ENCODE measurements at places on chromosomes 6 and 20.

DNA sequence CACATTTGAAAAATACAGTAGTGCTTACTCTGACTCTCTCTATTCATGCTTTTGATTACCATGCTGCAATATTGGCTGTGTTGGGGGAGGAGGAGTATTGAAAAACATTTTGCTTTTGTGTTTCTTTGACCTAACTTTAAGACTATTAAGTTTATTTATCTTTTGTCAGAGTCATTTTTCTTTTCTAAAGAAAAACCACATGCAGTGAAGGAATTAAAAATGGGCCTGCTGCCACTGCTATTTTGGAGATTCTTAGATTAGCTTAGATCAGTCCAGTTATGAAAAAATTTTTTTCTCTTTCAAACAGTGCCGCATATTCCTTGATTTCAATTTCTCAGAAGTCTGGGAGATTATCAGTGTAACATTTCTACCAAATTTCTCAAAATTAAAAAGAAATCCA is 36.1 kb downstream of the BCKDHB start:
- DNase-seq, result no peak

GRCh38 chr6:98941319-98941718 is 6.4 kb downstream of the FBXL4 start:
- no peak for DNase-seq

DNA sequence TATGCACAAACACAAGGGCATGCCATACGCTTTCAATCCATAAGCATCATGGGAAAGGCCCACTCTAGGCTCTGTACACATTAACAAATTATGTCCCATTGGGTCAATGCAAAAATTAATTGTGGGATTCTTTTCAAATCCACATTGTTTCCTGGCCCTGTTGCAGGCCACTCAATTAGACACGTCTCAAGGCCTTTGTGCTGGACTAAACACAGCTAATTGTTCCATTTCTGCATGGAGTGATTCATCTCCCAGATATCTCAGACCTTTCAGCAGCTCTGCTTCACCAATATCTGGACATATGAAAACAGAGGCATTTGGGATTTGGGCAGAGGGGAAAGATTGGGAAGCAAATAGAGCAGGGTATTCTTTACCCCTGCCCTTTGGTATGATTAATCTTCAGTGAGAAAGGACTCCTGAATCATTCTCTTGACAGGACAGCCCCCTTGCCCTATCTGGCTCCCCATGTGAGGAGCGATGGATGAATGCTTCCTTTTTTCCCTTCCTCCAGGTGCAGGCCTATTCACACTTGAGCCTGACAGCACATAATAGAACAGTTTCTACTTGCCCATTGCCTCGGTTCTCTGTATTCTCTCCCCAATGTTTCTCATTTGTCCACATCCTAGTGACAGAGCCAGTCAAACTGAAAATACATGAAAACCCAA is 547.6 kb downstream of the HAO1 start:
- DNase-seq, result no peak

DNA sequence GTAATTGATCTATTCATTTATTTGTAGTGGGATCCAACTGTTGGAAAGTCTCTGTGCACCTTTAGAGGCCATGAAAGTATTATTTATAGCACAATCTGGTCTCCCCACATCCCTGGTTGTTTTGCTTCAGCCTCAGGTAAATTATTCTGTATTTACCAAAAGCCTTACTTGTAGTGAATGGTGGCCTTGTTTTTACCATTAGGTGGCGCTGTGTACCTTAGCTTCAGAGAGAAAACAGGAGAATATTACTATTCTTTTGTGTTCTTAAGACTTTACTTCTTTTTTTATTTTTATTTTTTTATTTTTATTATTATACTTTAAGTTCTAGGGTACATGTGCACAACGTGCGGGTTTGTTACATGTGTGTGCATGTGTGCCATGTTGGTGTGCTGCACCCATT is 23.7 kb downstream of the PEX7 start:
- peak; percentile 65 for DNase-seq

GRCh38 chr6:43223175-43223574 is 6.1 kb downstream of the DNPH1 start:
- no peak for DNase-seq

- no peak for DNase-seq
Observed at GRCh38 chr6:36290668-36291620, 21.1 kb downstream of the PNPLA1 start.

DNA sequence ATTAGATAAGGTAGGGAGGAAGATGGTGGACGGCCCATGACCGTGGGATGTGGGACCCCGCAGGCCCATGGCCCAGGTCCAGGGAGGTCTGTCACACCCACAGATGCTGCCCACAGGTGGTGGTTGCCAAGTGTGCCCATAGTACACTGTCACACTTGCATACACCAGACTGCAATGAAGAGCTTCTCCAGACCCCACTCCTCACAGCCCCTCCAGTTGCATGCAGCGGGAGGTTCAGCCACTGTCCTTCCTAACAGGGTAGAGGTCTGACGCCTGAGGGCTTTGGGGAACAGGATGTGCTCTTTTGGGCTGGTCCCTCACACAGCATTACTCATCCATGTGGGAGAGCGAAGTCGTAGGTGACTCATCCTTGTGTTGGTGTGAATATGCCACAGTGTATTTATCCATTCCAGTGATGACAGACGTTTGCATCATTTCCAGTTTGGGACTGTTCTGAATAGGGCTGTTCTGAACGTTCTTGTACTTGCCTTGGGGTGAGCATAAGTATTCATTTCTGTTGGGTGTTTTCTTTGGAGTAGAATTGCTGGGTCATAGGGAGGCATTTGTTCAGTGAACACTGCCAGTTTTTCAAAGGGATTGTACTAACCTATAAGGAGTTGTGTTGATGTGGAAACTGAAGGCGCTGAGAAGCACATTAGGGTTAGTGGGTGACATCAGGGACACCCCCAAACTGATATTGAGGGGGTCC is 10.1 kb upstream of the PYGB start:
- no peak for DNase-seq

DNA sequence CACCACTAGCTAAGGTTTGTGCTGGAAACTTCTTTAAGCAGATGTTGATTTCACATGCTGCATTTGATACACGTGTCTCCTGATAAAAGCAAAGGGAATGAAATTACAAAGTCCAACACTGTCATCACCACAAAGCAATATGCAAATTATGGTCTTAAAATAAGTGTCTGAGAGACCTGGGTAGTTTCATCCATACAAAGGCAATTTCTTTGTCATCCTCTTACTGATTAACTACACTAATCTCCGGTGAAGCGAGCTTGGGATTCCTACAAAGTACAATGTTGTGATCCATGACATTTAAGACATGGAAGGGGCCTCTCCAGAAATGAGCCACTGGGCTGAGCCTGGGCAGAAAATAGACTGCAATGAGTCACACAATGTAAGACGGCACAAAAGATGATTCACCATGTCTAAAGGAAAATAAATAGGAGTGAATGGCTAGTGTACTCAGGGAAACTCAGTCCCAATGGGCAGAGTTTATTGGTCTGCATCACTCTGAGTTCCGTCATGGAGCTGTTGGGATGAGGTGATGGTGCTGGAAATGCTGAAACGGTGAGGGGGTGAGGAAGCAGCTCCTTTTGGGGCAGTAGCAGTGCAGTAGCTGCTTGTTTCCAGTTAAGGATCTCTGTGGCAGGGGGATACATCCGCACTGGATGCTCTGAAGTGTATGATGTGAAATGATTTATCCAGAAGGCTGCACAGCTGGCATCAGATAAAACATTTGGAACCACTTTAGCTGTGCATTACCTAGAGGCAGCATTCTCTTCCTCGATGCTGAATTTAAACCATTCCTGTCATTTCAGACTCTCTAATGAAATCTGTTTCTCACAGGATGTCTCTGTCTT is 103.3 kb downstream of the IBTK start:
- no peak for DNase-seq

- DNase-seq, result no peak
Observed at GRCh38 chr6:80642452-80642851, 536.0 kb downstream of the BCKDHB start.

GRCh38 chr6:111759836-111760785 is 113.1 kb downstream of the FYN start:
- DNase-seq, result no peak

GRCh38 chr6:130434174-130434873 is 68.5 kb downstream of the TMEM200A start:
- no peak for DNase-seq

- no peak for DNase-seq
Observed at GRCh38 chr6:27128311-27129094, 119.0 kb upstream of the PRSS16 start.

DNA sequence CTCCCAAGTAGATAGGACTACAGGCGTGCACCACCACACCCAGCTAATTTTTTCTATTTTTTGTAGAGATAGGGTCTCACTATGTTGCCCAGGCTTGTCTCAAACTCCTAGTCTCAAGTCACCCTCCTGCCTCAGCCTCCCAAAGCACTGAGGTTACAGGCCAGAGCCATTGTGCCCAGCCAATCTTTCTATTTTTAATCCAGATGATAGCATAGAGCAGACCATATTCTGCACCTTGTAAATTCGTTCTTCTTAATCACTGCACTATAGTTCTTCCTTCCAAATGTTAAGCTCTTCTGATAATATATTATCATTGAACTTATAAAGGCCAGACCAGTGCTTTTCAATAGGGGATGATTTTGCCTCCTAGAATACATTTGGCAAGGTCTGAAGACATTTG is 24.0 kb upstream of the CNKSR3 start:
- DNase-seq, result no peak

DNA sequence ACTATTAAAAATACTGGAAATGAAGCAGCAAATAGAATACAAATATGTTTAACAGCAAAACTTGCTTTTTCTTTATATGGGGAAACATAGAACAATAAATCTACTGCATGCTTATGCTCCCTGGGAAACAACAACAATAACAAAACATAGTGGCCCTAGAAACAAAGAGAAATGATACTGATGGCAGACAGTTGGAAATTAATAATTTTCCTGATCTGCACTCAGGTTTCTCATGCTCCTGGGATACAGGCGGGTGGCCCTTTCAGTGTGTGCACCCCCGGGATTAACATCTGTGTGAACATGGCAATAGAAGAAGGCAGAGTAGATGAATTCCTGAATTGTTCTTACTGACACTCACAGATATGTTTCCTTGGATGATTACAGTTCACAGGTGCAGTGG is 209.2 kb upstream of the TBX18 start:
- DNase-seq, result no peak

- DNase-seq, result no peak
Observed at GRCh38 chr20:10423735-10424134, 10.3 kb downstream of the MKKS start.

- no peak for DNase-seq
Observed at GRCh38 chr20:13625304-13625979, 13.3 kb downstream of the TASP1 start.

GRCh38 chr20:13046409-13046808 is 37.6 kb downstream of the SPTLC3 start:
- DNase-seq, result no peak

- DNase-seq, result no peak
Observed at GRCh38 chr6:36559011-36559793, 11.9 kb upstream of the STK38 start.

DNA sequence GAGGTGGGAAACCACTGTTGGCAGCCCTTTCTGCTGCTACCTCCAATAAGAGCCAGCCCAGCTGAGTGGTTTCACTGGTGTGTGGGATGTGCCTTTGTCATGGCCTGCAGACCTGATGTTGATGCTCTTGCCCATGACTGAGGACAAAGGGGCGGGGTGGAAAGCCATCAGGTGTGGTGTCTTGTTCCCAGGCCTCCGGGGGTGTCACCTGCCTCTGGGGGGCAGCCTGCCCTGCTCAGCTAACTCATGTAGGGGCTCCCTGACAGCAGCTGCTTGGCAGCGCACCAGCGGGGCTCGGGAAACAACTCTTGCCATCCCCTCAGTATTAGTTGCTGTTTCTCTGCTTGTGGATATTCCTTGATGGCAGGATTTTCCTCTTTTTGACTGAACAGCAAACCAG is 91.3 kb downstream of the LYRM2 start:
- peak; percentile 32 for DNase-seq

DNA sequence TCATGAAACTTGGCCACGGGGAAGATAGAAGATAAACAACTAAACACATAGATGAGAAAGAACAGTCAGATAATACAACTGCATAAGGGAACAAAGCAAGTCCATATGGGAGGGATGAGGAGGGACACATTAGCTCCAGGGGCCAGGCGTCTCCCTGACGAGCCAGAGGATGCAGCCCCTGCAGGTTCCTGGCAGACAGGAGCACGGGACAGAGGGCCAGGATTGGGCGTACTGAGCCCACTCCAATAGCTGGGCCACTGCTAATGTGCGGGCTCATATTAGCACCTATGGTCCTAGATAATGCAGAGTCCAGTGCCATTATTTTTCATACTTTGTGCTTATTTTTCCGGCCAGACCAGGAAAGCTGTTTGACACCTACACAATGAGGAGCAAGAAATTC is 182.9 kb downstream of the ANKRD60 start:
- no peak for DNase-seq

GRCh38 chr6:138204303-138204702 is 14.0 kb downstream of the PBOV1 start:
- no peak for DNase-seq

- DNase-seq, result no peak
Observed at GRCh38 chr6:157541618-157542413, 160.8 kb downstream of the ZDHHC14 start.

DNA sequence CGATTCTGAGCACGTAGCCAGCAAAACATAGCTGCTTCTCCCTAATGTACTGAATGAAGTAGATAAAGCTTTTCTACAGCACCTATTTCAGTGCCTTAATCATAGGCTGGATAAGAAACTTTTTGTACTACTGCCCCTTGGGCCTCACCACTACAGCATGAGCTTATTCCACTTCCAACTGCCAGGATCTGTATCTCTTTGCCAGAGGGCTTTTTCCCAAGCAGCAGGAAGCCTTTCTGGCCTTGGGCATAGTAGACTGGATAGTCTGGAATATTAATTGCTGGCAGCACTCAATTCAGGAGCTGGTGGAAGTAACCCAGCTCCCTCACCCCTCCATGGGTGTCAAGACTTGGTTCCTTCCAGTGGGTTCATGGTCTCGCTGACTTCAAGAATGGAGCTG is 43.6 kb downstream of the ANKEF1 start:
- DNase-seq, result no peak

DNA sequence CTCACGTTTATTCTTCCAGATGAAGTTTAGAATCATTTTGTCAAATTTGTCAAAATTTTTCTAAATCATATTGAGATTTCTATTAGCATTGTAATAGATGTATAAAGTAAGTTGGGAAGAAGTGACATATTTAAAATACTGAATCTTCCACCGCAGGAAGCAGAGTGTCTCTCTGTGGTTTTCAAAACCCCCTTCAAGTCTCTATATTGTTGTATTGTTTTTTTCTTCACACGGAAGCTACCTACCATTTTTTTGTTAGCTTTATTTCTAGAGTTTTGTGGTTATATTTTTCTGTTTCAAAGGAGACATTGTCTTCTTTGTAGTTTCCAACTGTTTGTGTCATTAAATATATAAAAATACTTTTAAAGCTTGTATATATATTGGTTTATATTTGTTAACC is 188.6 kb downstream of the ZDHHC14 start:
- no peak for DNase-seq

- DNase-seq, result no peak
Observed at GRCh38 chr6:107624050-107624449, 134.1 kb downstream of the SOBP start.

GRCh38 chr20:5171790-5172164 is 45.0 kb downstream of the CDS2 start:
- DNase-seq, result no peak

- DNase-seq, result no peak
Observed at GRCh38 chr6:52672412-52673025, 1.6 kb downstream of the TMEM14A start.

Data from NCI-H1105 treated with DMSO at 0.1 percent for 48 hours (cell line).